Tibial nerve (tissue), 4 donors: ENCODE measurements at places on chromosomes 12 and 14.

- DNase-seq = no peak
These were observed 242.3 kb downstream of the CCER1 start for GRCh38 chr12:90712671-90713070.

- DNase-seq = no peak
These were observed 65.1 kb upstream of the NCOR2 start for GRCh38 chr12:124632519-124632984.

DNA sequence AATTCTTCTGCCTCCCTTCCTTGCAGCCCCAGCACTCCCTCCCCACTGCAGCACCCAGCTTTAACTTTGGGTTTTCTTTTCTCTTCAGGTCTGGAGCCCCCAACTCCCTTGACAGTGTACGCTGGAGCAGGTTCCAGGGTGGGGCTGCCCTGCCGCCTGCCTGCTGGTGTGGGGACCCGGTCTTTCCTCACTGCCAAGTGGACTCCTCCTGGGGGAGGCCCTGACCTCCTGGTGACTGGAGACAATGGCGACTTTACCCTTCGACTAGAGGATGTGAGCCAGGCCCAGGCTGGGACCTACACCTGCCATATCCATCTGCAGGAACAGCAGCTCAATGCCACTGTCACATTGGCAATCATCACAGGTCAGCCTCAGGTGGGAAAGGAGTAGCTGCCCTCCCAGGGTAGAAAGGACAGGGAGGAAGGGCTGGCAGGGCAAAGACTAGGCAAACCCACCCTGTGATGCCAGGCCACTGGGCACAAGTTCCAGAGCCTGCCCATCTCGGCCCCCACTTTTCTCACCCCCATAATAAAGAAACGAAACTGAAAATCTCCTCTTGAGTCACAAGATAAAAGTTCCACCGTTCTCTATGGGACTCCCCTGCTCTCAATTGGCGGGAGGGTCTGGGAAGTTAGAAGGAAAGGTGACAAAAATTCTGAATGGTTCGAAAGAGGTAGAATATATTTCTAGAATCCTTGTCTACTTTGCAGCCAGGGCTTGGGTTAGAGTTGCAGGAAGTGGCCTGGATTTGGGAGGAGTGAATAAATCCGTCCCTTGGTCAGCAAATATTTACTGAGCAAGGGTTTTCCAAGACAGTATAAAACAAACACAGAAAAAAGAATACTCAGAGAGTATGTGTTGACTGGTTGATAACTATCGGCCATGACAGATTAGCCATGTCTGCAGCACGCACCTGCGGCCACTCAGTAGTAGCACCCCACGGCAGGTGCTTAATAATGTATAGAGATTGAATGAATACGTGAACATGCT, 3.2 kb downstream of the LAG3 start:
- no peak for DNase-seq

GRCh38 chr14:95651821-95652583, 34.2 kb upstream of the TCL1B start:
- DNase-seq = no peak

- DNase-seq = no peak
These were observed 43.3 kb downstream of the AEBP2 start for GRCh38 chr12:19482551-19483109.

- no peak for DNase-seq
These were observed 44.0 kb upstream of the OTX2 start for GRCh38 chr14:56854325-56854724.

GRCh38 chr14:99664937-99665273, 19.2 kb upstream of the CYP46A1 start:
- no peak for DNase-seq

- DNase-seq = no peak
These were observed 16.1 kb upstream of the RND1 start for GRCh38 chr12:48881686-48882314.
